ENCODE measurements at places on chromosomes 6 and 20.

- no peak for DNase-seq
Observed at GRCh38 chr20:2759143-2759542, 41.3 kb downstream of the CPXM1 start.

GRCh38 chr20:62601172-62601571 is 41.1 kb upstream of the SLCO4A1 start:
- no peak for DNase-seq

DNA sequence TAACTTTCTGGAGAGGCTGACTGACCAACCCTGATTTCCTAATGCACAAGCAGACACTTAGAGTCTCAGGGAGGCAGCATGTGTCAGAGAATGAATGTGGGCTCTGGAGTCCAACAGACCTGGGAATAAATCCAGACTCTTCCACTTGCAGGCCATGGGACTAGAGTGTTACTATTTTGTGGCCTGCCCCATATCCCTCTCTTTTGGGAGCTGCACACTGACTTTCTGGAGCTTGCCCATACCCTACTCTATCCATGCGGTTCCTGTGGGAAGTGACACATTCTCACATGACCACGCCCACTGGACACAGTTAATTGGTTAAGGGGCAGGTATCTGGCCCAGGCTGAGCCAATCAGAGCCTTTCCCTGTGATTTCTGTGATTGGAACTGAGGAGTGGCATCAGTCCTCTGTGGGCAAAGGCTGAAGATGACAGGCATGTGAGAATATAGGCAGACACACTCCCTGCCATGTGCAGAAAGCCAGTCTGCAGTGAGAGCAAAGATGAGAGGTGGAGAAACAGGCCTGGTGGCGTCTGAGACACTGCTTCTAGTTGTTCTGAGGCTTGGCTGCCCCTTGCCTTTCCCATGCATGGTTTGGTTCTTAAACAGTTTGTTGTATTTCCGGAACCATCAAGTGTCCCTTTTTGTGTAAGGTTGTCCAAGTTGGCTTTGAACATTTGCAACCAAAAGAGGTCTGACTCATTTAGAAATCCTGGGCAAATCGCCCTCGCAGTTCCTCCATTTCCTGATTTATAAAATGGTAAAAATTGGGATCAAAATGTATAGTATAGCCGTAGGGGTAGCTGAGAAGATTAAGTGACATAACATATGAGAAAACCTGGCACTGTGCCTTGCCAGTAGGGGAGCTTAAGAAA is 125.6 kb downstream of the CDC5L start:
- no peak for DNase-seq

GRCh38 chr20:48721324-48722001 is 106.3 kb downstream of the PREX1 start:
- DNase-seq, result no peak

DNA sequence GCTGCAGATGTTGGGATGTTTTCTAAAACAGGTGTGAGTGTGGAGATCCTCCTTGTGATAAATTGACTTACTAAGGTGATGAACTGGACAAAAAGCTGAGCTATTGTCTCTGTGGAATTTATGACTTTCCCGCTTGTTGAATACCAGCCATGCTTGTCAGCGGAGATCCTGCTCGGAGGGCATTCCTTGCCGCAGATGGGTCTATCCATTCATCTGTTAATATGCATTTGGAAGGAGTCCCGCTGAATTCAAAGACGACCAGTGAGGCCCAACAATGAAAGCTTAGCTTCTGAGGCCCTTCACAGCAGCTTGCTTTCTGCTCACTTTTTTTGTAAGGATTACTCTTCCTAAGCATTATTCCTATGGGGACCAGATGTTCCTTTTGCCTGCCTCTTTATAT is 124.9 kb downstream of the TIAM2 start:
- DNase-seq, result no peak
